Activated T-helper 1 cell treated with anti-CD3 and anti-CD28 coated beads, Interleukin-12 subunit alpha, Interleukin-12 subunit beta, Interleukin-2, Interleukin-4 antibody, amounts not matched to agents 30 ng/mL and 10 ng/mL and 1 ng/mL, durations not matched to agents 14 hours and 24 hours and 36 hours (primary cell): ENCODE measurements at places on chromosomes 4 and X. TPM values are rescaled to one million over a fixed set of nuclear protein-coding genes. Genes with fewer than 3 reads are reported as not detected.

The FABP2 gene
- total RNA-seq = not detected in 2 replicates

The KCNIP4 gene
- total RNA-seq = not detected in 2 replicates

- DNase-seq = no peak
Measured at GRCh38 chr4:113539408-113539807, 222.1 kb downstream of the CAMK2D start.

GRCh38 chr4:88010966-88011365 lies 3.5 kb downstream of the PKD2 start:
- peaks cover 6% of the 10 kb centered on the region for H3K27me3 ChIP-seq
- H3K4me3 ChIP-seq = no peak overlapping the region
- DNase-seq = no peak
- H3K4me1 ChIP-seq = peaks cover 54% of the 10 kb centered on the region

DNA sequence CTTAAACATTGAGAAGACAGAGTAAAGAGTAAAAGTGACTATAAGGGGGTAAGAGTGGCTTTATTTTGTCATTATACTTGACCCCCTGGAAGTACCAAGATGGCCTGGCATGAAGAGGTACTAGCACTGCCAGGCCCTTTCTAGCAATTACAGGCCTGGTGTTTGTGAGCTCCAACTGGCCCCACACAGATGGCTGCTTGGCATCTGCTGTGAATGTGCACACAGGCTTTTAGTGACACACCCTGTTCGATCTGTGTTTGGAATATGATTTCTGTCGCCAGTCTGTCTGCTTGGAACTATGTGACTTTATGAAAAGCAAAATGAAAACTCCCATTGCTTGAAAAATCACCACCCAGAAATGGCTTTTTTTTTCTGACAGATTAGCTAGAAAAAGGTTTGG lies 123.3 kb downstream of the CLCN4 start:
- H3K36me3 ChIP-seq = no peaks in the 10 kb centered on the region
- no peaks in the 10 kb centered on the region for H3K27me3 ChIP-seq
- H3K4me3 ChIP-seq = no peak overlapping the region
- H3K27ac ChIP-seq = no peak overlapping the region
- no peak for DNase-seq

The STATH gene
- not detected in 2 replicates for total RNA-seq

The MAGEC2 gene
- not detected in 2 replicates for total RNA-seq

GRCh38 chrX:112844250-112844649 lies 3.6 kb upstream of the AMOT start:
- H3K27me3 ChIP-seq = peaks cover 9% of the 10 kb centered on the region
- H3K4me3 ChIP-seq = no peak overlapping the region
- no peaks in the 10 kb centered on the region for H3K36me3 ChIP-seq
- peaks cover 24% of the 10 kb centered on the region for H3K4me1 ChIP-seq

The SPON2 gene
- 12.1 and 16.3 TPM in 2 replicates for total RNA-seq

DNA sequence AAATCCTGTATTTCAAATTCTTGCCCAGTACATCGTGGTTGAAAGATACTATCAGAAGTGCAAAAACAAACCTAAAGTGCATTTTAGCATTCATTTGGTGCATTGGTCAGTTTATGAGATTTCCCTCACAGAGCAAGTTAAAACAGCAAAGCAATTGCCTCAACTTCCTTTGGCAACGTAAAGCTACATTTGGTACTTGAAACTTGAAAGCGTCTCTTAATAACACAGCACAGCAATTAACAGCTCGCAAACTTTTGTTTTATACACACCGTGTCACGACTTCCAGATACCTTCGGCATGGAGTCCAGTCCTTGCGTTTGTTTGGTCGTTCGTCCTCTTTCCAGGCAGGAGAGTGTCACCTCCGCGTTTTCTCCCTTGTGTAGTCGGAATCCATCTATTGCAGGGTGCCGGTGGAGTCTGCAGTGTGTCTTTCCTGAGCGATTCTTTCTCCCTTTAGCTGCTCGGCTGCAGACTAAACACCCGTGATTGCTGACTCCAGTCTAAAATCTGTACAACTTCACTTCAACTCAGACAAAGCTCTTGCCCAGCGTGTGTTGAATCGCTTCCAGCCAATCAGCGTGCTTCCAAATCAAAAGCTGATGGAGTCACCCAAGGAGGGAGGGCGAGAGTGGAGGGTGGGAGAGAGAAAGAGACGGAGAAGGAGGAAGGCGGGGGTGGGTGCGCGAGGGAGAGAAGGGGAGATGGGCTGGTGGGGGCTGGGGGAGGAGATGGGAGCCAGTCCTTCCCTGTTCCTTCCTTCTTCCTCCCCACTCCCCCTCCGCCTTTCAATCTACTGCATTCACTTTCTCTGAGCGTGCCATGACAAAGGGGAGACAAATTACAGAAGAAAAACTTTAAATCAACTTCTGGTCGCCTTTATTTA lies at the start of gene PCDH18:
Gene PCDH18 (minus strand): TSS at position 509 of the 883 bp plus-strand sequence. CDS start 406 bp downstream, at position 103.
- no peaks in the 10 kb centered on the region for H3K4me1 ChIP-seq
- H3K27me3 ChIP-seq = no peaks in the 10 kb centered on the region
- no peak within 1 kb of the TSS for H3K4me3 ChIP-seq
- DNase-seq = no peak
- H3K36me3 ChIP-seq = no peaks in the 10 kb centered on the region

DNA sequence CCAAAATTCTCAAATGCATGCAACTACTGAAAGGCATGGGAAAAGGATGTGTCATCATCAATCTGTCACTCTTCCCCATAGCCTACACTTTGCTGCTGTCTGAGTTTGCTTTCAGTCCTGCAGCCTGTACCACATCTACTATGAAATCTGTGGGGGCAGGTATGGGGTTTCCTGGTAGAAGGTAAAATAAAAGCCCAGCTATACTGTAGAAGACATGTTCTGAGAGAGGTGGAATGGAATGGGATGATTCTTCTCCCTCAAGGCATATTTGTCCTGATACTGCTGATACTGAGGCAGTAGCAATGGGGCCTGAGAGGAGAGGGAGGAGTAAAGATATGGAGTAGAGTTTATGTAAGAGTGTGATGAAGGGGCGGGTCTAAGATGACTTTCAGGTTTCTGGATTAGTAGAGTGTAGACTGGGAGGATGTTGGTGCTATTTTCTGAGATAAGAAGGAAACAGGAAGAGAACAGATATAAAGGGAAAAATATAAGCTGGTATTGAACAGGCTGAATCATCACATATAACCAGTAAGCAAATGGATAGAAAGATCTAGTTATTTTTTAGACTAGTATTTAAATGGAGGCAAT lies 38.7 kb upstream of the GYPA start:
- H3K27me3 ChIP-seq = peaks cover 3% of the 10 kb centered on the region
- no peaks in the 10 kb centered on the region for H3K36me3 ChIP-seq
- no peak for DNase-seq
- H3K4me1 ChIP-seq = peaks cover 34% of the 10 kb centered on the region
- H3K27ac ChIP-seq = peak overlapping the region; percentile 11
- H3K4me3 ChIP-seq = peak overlapping the region; percentile 0
